ENCODE measurements at places on chromosomes 3 and 15.

- no peak for DNase-seq
Measured at GRCh38 chr3:4340411-4341335, 37.5 kb downstream of the SETMAR start.

DNA sequence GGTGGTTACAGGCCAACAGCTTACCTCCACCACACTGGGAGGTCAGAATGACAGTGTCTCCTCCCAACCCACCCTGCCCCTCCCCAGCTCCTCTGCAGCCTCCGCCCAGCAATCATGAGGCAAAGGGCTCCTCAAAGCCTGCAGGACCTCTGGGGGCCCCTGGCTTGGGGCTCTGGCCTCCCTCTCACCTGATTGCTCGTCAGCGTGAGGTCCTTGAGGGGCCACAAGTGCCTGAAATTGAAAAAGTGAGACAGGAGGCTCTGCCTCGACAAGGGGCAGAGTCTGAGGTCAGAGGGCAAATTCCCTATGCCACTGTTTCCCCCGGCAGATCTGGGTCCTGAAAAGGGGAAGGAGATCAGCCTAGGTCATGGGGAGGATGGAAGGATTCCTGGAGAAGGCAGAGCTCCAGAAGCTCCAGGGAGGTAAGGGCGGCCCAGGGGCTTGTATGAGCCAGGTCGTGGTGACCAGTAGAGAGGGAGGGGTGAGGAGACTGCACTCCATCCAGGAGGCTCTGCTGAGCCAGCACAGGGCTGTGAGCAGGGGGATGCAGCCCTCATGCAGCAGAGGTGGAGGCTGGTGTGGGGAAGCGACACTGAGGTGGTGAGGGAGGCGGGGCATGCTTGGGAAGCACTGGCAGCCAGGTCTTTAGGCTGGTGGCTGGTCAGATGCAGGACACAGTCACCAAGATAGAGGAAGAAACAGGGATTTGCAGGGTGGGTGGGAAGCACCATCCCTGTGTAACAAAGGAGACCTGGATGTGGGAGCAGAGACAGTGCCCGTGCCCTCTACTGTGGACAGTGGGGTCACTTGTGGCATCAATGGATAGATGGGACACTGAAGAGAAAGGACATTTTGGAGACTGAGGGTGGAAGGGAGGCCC is 20.1 kb downstream of the ALS2CL start:
- no peak for DNase-seq

- no peak for DNase-seq
Measured at GRCh38 chr3:26307787-26308186, 314.8 kb upstream of the LRRC3B start.

DNA sequence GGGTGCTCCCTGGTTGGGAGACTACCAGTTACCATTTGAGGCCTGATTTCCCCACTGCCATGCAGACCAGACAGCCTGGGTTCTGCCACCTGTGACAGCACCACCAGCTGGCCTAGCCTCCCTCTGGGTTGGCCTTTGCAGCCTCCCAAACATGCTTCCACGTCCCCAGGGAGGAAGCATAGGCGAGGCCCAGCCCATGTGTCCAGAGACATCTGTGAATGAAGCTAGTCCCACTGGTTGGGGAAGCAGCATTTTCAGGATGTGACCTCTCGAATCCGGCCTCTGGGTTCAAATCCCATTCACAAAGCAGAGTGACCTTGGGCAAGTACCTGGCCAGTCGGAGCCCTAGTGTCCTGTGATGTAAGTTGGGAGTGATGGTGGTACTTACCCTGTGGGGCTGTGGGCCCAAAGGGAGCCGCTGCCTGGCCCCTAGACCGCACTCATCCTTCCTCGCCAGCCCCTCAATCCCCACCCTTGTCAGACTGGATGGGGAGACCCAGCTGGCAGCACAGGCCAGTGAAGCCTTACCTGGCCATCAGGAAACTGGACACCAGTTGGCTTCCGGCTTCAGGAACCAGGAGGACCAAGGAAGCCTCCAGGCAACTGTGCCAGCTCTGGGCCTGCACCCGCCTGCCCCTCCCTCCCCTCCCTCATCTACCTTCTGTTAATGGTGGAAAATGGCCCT is 6.0 kb downstream of the KLF15 start:
- DNase-seq: no peak

Data from Caki2 (cell line).